ENCODE measurements at places on chromosomes 5 and 9. TPM values are rescaled to one million over a fixed set of nuclear protein-coding genes. Genes with fewer than 3 reads are reported as not detected.
A peak's percentile ranks its signal among the peaks of the same experiment; 100 is the strongest.

- no peak for DNase-seq
Measured at GRCh38 chr5:142667831-142668230, 18.1 kb downstream of the FGF1 start.

INSL4 gene
- total RNA-seq: not detected

DNA sequence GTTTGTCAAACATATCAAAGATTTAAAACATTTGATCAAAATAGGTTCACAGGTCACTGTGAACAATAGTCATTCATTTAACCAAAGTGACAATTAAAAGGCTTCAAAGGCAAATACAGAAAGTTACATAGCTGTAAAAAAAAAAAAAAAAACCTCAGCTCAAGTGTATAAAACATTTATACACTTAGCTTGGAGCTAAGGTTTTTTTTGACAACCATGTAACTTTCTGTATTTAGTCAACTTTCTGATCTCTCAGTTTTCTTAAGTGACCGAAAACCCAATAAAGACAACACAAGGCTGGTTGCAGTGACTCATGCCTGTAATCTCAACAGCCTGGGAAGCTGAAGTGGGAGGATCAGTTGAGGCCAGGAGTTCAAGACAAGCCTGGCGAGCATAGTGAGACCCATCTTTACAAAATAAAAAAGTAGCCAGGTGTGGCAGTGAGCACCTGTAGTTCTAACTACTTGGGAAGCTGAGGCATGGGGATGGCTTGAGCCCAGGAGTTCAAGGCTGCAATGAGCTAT is 16.4 kb upstream of the UBTD2 start:
- no peak for DNase-seq

ACER2 gene
- total RNA-seq: 3.8 TPM

CDKN2B gene
- total RNA-seq: under 0.01 TPM

- no peak for DNase-seq
Measured at GRCh38 chr5:172144291-172144815, 43.7 kb downstream of the STK10 start.

DNA sequence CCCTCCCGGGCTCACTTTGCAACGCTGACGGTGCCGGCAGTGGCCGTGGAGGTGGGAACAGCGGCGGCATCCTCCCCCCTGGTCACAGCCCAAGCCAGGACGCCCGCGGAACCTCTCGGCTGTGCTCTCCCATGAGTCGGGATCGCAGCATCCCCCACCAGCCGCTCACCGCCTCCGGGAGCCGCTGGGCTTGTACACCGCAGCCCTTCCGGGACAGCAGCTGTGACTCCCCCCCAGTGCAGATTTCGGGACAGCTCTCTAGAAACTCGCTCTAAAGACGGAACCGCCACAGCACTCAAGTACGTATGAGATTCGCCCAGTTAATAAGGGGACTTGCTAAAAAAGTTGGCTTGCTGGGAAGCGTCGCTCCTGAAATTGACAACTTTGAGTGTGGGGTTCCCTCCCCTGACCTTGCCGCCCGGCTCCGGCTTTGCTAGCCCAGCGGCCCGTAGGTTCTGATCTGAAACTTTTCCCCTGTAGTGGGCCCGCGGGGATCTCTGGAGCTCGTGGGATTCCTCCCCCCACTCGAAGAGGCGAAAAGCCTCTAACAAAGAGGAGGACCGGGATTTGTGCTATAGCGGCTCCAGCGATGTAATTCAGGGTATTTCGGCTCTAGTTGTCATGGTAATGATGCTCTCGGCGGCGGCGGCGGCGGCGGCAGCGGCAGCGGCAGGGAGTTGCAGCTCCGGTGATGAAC is 572 bp downstream of the NR4A3 start:
- DNase-seq: peak; percentile 26

- DNase-seq: no peak
Measured at GRCh38 chr9:5872511-5872910, 18.2 kb upstream of the MLANA start.

GRCh38 chr5:16492398-16493140 is 27.0 kb upstream of the ZNF622 start:
- DNase-seq: no peak

- DNase-seq: no peak
Measured at GRCh38 chr5:63128761-63129160, 550.1 kb downstream of the LRRC70 start.

DNA sequence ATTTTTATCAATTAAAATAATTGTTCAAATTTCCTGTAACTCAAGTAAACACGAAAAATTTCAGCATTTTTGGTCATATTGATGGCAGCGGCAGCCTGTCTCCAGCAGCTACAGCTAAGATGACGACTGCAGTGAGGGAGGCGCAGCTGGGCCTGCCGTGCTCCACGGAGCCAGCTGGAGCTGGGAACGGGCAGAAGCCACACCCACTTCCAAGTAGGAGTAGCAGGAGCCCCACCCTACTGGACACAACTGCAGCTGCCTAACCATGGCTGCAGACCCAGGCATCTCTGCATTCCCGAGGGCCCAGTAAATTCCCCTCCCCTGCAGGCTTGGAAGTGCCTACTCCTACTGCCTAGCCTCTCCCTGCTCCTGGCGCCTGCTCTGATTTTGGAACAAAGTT is 2031.7 kb downstream of the EFNA5 start:
- no peak for DNase-seq

TRIM41 gene
- total RNA-seq: 17.0 TPM
